ENCODE measurements at places on chromosomes 5 and 9. TPM values are rescaled to one million over a fixed set of nuclear protein-coding genes. Genes with fewer than 3 reads are reported as not detected.

Gene HRH2
- not detected for total RNA-seq

Gene SPATA31E1
- not detected for total RNA-seq

Gene DMRT2
- not detected for total RNA-seq

- peak; percentile 57 for DNase-seq
Measured at GRCh38 chr5:55691265-55692105, 20.6 kb downstream of the SLC38A9 start.

DNA sequence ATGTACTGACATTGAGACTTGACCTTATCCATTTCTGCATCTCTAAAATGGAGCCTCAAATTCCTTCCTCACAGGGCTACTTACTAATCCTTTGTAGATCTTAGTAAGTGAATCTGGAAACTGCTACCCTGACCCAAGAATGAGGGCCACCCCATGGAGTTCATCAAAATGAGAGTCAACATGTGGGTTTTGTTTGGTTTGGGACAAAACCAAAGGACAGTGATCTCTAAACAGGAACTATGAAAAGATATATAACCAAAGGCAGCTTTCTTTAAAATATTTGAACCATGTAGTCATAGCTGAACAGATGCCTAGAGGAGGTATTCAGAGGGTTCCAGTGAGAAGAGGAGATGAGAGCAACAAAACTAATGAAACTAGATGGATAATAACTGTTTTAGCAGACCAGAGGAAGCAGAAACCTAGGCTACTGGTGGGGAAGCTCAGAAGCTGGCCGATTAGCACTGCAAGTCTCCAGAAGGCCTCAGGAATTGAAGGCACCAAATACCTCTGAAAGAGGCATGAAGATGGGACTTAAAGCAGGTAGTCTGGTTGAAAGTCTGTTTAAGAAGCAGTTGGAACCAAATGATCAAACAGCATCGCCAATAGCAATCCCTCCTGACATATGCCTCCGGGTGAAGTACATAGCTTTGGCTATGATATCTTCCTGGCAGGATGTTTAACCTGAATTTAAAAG, 45.8 kb downstream of the THOC3 start:
- peak; percentile 41 for DNase-seq

- no peak for DNase-seq
Measured at GRCh38 chr5:56413546-56413945, 180.4 kb upstream of the ANKRD55 start.

DNA sequence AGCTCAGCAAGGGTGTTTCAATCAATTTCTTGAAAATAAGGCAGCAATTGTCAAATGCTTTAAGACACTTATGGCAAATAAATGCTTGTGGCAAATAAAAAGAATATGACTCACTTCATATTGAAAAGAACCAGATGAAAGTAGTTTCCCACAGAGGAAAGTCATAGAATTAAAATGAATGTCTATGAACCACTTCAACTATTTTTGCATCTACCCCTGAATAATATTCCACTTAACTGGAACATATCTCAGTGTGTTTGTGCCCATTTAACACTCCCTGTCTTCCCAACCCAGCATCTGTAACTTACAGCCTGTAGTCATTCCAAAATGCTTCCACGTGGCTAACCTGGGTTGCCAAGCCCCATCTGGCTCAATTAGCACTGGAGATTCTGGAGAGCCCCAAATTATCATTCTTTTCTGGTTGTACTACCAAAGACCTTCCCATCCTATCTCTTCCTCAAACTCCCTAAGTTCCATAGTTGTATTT, 84.7 kb downstream of the FEM1C start:
- DNase-seq = peak; percentile 33

- DNase-seq = no peak
Measured at GRCh38 chr9:92895812-92896436, 18.1 kb upstream of the ZNF484 start.

GRCh38 chr5:163347671-163348070, 89.7 kb upstream of the CCNG1 start:
- DNase-seq = peak; percentile 57

DNA sequence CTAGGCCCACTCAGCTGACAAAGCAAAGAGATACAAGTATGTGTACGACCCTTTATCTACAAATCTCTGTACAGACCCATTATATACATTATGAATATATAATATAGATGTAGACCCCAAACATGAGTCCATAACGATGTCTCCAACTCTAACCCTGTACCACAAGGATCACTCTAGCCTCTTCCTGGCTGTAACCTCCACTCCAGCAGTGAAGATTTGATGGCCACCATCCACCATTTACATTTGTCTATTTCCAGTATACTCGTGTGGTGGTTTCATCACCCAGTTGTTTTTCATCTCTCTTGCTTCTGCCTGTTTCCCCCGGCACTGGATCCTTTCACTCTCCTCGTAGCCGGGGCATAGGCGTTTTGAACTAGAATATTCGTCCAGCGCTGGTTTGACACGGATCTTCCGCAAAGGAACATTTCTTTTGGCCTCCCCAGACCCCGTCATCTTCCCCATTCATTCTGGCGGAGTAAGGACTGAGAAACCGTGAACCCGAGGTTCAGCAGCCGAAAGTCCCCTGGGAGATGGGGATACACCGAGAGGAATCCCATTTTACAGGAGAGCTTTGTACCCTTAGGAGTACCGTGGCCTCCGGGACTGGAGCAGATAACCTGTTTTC, 828 bp upstream of the TRIO start:
- DNase-seq = no peak

GRCh38 chr5:142925795-142926194, 155.6 kb downstream of the ARHGAP26 start:
- DNase-seq = peak; percentile 91

GRCh38 chr9:131876486-131876885, 136.6 kb upstream of the RAPGEF1 start:
- no peak for DNase-seq

DNA sequence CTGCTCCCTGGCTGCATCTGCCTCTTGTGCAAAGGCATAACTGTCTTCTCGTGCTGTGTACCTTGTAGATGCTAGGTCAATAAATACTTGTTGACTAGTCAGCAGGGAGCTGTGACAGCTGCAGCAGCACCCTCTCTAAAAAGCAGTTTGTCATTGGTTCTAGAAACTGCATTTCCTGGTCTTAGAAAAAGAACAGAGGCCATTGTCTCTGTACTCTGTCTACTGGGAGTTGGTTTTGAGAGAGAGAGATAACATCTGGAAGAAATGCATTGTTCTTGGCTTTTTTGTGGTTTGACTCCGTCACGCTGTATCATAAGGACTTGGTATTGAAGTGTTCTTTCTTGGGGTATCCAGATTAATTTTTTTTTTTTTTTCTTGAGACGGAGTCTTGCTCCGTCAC, 32.3 kb downstream of the SH3GLB2 start:
- no peak for DNase-seq

DNA sequence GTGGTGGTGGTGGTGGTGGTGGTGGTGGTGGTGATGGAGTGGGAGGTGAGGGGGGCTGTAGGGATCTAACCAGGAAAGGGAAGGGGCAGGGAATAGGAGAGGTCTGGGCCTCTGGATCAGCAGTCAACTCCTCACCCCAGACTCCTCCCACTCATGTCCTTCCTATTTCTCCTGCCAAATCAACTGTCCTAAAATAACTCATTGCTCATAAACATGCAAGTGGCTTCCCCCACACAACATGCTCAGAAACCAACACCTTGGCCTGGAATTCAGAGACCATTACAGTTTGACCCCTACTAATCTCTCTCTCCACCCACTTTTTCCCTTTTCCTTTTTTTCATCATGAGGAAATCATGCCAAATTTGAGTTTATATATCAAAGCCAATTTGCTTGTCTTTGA, 8.4 kb upstream of the FSD1L start:
- DNase-seq = no peak

DNA sequence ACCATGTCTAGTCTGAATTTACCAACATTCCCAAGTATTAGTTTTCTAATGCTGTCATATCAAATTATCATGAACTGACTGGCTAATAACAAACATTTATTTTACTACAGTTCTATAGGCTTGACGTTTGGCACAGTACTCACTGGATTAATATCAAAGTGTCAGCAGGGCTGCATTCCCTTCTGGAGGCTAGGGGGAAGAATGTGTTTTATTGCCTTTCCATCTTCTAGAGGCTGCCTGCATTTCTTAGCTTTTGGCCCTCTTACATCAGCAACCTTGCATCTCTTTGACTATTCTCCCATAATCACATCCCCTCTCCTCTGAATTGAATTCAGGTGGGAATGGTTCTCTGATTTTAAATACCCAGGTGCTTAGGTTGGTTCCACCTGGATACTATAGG, 84.7 kb downstream of the EDIL3 start:
- no peak for DNase-seq

DNA sequence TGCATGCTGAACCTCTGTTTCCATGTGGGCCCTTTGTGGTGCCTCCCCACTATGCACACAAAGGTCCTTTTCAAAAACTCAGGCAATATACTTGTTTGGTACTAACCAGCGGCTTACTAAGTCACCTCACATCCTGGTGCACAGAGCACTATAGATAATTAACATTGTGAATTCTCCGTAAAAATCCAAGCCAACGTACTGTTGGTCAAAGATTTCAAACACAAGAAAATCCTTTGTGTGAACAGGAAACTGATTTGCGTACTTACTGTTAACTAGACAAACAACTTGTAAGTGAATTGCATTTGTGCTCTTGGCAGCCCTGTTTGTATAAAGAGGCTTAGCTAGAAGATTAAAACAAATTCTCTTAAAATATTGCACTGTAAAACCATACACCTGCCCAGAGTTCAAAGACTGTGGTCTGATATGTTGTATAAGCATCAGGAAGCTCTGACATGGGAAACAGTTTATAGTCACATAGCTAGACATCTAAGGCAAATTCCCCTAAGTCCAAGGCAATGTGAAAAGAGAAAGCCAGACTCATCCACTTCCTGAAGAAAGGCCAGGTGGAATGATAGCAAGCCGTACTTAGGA, 125.0 kb upstream of the SLC12A2 start:
- DNase-seq = peak; percentile 32

- no peak for DNase-seq
Measured at GRCh38 chr5:31197183-31197582, 3.7 kb downstream of the CDH6 start.

DNA sequence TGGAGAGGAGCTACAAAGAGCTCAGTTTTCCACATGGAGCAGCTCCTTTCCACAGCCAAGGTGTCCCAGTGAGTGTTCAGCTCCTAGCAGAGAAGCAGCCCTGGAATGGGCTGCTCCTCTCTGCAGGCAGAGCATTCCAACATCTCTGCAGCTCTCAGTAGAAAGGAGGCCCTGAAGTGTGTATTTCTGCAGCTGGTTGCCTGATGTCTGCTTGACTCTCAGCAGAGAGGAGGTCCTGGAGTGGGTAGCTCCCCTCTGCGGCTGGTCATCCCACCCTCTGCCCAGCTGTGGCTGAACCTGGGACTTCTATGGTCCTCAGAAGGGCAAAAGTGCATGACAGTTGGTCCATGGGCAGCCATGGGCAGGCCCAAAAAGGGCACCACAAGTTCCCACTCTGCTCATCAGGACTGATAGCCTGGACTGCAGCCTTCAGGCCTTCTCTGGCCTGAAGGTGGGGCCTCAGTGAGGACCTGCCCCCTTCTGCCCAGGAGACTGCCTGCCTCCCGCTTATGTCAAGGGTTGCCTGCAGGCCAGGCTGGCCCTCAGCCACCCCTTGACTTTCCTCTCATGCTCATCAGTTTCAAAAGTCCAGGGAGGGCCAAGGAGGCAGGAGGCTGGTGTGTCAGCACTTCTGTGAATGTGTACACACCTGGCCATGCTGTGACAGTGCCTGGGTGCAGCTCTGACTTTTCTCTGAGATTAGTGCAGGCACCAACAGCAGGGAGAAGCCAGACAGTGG, 605.9 kb upstream of the FAM174A start:
- no peak for DNase-seq

GRCh38 chr5:179716286-179716685, 16.3 kb upstream of the MAML1 start:
- DNase-seq = no peak

DNA sequence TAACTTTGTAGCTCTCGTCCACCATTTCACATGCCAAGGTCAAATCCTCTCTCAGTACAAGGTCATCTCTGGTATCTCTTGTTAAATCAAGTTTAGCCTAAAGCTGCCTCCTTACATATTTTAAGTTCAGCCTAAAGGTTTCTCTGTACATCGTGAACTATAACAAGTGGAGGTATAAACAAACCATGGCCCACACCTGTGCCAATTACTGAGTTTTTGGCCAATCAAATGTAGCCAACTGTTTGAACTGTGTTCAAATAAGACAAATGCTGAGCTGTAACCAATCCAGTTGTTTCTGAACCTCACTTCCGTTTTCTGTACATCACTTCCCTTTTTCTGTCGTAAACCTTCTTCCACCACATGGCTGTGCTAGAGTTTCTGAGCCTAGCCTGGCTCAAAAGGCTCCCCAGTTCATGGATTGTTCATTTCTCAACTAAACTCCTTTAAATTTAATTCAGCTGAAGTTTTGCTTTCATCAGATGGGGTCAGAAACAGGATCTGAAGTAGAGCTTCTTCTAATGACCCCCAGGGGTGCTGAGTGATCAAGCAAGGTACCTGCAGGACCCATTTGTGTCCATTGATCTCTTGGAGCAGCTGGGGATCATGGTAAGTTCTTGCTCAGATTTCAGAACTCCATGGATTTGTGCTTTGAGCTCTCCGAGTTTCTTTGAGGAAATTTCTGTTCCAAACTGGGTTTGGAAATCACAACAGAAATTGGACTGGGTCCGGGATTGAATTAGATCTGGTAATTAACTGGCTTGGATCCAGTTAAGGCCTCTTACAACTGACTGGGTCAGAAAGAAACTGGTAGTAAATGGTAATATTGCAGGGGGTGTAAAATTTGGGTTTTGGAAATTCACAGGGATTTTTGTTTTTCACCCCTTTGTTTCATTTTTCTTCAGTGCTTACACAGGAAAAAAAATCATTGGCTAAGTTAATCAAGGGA, 11.0 kb upstream of the NANS start:
- no peak for DNase-seq

DNA sequence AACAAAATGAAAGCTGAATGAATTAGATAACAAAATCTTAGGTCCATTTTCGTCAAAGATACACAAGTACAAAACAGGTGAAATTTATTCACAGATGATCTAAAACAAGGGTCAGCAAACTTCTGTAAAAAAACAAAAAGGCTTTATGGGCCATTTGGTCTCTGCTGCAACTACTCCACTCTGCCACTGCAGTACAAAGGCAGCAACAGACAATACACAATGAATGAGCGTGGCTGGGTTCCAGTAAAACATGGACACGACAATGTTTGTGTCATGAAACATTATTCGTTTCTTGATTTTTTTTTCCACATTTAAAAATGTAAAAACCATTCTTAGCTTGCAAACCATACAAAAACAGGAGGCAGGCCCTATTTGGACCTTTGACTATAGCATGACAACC, 71.9 kb downstream of the ECPAS start:
- DNase-seq = no peak

GRCh38 chr9:22103685-22104575, 94.8 kb upstream of the CDKN2B start:
- DNase-seq = no peak

- no peak for DNase-seq
Measured at GRCh38 chr5:144422018-144422727, 251.5 kb downstream of the KCTD16 start.

GRCh38 chr9:38079461-38080031, 10.5 kb upstream of the SHB start:
- DNase-seq = peak; percentile 82

GRCh38 chr5:74067748-74068541, 441.9 kb downstream of the ARHGEF28 start:
- peak; percentile 41 for DNase-seq
